ENCODE measurements at places on chromosomes 6 and 20.

DNA sequence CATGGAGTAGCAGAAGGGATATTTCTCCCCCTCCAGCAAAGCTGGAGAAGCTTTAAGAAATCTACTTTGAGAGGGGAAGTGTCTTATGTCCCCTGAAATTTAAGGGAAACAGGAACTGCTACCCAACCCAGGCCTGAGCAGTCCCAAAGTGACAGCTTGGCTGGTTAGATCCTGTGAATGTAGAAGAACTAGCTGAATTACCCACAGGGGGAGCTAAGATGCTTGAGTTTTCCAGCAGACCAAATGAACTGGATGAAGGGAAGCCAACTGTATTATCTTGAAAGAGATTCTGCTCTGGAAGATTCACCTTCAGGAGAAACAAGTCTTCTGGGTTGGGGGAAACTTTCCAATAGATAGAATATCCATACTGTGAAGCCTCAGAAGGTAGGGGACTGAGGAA is 303.3 kb upstream of the MMS22L start:
- DNase-seq = peak; percentile 3

DNA sequence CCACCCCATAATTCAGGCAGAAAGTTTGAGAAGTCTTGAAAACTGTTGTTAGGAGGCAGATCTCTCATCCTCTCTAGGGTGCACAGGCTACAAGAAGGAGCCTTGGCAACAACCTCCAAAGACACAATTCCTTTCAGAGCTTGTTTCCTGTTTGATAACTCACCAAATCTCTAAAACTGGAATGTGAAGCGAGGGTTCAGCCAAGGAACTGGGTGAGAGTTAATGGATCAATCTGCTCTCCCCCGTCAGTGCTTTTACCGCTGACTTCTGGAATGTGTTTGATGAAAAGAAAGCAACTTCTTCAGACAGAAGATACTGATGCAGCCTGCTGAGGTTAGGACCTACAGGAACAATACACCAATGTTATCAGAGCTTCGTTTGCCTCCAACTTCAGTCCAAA is 171.8 kb upstream of the BMP2 start:
- DNase-seq = no peak

GRCh38 chr6:24872779-24873178 is 63.0 kb downstream of the RIPOR2 start:
- DNase-seq = no peak

DNA sequence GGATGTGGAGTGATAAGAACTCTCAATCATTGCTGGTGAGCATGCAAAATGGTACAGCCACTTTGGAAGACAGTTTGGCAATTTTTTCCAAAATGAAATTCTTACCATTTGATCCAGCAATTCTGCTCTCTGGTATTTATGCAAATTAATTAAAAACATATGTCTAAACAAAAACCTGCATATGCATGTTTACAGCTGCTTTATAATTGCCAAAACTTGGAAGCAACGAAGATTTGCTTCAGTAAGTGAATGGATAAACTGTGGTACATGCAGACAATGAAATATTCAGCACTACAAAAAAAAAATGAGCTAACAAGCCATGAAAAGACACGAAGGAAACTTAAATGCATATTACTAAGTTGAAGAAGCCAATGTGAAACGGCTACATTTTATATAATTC is 55.5 kb upstream of the SMLR1 start:
- DNase-seq = no peak

DNA sequence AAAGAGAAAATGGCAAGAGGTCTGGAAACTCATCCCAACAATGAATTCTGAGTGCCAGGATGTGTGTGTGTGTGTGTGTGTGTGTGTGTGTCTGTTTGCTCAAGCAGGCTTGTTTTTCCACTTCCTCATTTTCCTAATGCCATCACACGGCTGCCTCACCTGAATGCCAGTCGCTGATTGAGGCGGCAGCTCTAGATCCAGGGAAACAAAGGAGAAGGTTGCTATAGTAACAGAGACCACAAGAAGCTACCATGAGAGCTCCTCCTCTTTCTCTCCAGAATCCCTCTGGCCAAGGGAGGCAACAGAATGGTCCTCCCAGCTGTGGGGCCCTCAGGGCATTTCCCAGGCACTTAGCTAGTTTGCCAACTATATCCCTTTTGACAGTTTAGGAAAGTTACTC is 241.1 kb upstream of the TSHZ2 start:
- no peak for DNase-seq

DNA sequence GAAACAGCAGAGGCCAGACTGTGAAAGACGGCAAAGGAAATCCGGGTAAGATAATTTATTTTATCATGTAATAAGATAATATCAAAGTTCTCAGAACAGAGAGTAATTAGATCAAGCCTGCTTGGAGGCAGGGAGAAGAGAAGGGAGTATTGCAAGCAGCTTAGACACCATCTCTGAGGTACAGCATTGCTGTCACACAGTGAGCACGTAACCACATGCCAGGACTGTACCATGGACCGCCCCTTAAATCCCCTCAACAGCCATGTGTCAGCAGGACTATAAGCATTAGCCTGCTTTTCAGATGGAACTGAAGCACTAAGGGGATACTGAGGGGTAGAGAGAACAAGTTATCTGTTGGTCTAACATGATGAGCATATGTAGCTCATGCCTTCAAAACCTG is 141.5 kb downstream of the C6orf118 start:
- no peak for DNase-seq

GRCh38 chr6:137084090-137084489 is 39.3 kb upstream of the IL20RA start:
- DNase-seq = no peak

DNA sequence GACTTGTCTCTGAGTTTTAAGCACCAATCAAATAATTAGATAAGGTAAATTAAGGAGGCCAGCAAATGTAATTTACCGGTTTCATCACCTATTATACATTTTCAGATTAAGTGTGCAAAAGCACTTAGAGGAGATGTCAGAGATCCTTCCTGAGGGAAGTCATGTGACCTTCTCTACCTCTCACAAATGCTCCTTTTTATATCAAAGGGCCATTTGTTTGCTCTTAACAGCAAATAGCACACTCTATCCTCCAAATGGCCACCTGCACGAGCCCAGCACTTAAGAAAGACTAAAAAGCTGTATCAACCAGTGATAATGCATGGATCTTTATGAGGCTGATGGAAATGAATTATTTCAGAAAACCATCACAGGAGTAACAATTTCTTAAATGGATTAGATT is 149.4 kb downstream of the ELOVL4 start:
- DNase-seq = no peak

DNA sequence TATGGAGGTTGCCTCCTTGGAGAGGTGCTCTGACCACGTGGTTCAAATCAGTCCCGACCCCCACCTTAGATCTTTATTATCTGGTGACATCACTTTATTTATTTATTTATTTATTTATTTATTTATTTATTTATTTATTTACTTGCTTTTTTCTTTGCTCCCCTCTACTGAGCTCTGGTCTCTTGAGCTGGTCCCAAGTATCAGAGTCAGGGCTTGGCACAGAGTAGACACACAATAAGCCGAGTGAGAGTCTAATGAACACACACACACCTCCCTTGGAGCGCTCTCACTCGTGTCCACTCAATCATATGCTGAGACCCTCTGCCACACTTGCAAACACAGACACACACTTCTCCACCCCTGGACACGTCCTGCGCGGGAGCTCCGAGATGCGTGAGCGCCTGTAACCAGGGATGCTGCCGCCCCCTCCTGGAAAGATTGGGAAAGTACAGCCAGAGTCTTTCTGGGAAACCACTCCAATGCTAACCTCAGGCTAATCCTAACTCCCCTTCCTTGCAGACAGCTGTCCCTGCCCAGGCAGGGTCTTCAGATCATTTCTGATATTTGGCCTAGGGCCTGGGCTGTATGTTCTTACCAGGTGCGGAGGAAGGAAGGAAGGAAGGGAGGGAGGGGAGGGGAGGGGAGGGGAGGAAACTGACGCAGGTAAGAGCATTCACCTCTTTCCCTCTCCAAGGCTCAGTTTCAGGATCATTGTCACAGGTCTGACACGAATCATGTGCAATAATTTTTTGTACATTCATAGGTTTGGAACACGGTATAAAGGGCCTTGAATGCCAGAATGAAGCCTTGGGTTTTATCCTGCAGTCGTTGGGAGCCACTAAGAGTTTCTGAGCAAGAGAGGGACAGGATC is 70.9 kb downstream of the STK35 start:
- peak; percentile 43 for DNase-seq

GRCh38 chr6:162705736-162706135 is 21.8 kb downstream of the PRKN start:
- DNase-seq = no peak

GRCh38 chr20:18092890-18093289 is 35.2 kb upstream of the OVOL2 start:
- no peak for DNase-seq

DNA sequence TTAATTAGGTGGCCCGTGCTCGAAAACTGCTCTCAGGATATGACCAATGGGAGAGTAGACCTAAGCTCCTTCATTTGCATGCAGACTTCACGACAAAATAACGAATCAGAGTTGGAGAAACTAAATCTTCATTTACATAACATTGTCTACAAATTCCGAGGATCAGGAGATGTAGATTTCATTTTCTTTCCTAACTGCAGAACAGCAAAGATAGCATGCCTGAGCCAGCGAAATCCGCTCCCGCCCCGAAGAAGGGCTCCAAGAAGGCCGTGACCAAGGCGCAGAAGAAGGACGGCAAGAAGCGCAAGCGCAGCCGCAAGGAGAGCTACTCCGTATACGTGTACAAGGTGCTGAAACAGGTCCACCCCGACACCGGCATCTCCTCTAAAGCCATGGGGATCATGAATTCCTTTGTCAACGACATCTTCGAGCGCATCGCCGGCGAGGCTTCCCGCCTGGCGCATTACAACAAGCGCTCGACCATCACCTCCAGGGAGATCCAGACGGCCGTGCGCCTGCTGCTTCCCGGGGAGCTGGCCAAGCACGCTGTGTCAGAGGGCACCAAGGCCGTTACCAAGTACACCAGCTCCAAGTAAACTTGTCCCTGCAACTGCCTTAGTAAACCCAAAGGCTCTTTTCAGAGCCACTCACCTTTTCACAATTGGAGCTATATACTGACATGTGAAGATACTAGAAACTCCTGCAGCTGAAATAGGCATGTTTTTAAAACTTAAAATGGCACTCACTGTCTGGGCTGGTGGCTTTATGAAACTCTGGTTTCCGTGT is 96.5 kb downstream of the HFE start:
- DNase-seq = no peak

GRCh38 chr6:34223381-34223955 is 13.2 kb upstream of the HMGA1 start:
- DNase-seq = no peak

DNA sequence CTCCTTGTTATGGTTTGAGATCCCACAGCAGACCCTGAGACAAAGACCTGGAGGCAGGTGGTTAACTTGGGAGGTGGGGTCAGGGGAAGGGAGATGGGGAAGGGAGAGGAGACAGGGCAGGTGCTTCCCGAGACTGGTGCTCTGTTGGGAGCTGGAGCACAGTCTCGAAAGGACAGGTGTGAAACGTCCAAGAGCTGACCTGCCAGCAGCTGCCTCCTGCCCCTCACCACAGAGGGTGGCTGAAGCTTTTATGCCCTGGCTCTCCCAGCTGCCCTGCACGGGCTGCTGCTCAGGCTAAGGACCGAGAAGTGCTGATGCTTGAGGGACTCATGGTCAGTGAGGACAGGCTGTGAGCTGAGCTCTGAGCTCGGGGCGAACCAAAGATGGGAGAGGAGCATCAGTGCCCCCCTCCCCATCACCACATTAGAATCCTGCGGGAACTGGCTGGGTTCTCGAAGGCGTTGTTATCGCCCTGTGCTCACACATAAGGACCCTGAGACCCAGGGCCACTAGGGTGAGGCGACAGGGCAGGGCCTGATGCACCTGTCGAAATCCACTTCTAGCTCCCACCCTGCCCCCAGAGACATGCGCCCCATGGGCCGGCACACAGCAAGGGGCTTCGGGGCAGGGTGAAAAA is 25.3 kb upstream of the CD93 start:
- DNase-seq = no peak

- DNase-seq = peak; percentile 9
These were observed 672 bp downstream of the CARMIL1 start for GRCh38 chr6:25279748-25280343.

- no peak for DNase-seq
These were observed 46.4 kb downstream of the FOXF2 start for GRCh38 chr6:1435806-1436205.

DNA sequence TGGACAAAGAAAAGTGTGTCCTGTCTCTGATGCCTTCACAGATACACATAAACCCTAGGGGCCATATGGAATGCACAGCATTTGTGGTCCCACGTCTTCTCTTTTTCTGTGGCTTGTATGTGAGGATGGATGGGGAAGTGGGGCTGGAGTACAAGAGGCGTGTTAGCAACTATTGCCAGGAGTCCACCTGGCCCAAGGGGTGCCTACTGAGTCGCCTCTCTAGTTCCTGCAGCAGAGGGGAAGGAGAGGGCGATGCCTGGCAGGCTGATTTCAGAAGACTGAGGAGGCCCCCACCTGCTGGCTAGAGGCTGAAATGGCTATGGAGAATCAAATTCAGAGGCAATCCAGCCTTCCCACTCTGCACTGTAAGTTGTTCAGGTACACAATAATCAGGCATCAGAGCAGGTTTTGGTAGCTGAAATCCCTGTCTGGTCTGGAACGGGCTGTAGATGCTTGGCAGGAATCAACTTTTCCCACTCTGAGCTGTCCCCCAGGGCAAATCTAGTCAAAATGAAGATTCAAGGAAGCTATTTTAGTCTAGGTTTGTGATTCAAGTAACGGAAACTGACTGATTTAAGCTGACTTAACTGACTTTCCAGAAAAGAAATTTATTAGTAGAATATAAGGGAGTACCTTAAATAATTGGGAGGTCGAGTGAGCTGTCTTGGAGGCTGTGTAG is 14.9 kb upstream of the PPARD start:
- DNase-seq = peak; percentile 37

GRCh38 chr6:34929241-34929978 is 40.4 kb downstream of the ANKS1A start:
- no peak for DNase-seq

DNA sequence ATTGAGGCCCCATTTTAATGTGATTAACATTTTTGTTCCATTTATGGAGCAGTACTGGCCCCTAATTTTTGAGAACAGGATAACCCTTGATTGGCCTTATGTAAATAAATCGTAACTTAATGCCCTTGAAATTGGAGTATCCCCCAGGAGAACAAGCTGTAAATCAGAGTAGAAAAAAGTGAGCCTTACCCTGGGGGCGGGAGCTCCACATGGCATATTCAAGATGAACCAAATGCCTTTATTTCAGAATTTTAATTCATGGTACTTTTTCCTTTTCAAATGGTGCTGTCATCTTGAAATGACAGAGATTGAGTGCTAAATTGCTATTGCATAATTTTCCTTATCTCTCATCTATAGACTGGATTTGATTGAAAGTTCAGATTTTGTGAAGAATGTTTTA is 809.5 kb upstream of the FLRT3 start:
- DNase-seq = no peak
